ENCODE measurements at places on chromosomes 3 and 15. TPM values are rescaled to one million over a fixed set of nuclear protein-coding genes. Genes with fewer than 3 reads are reported as not detected.

Gene ROPN1
- total RNA-seq: not detected

Gene ARHGEF26
- total RNA-seq: 1.4 TPM

GRCh38 chr3:24043168-24043567, 98.1 kb downstream of the NR1D2 start:
- DNase-seq: no peak

DNA sequence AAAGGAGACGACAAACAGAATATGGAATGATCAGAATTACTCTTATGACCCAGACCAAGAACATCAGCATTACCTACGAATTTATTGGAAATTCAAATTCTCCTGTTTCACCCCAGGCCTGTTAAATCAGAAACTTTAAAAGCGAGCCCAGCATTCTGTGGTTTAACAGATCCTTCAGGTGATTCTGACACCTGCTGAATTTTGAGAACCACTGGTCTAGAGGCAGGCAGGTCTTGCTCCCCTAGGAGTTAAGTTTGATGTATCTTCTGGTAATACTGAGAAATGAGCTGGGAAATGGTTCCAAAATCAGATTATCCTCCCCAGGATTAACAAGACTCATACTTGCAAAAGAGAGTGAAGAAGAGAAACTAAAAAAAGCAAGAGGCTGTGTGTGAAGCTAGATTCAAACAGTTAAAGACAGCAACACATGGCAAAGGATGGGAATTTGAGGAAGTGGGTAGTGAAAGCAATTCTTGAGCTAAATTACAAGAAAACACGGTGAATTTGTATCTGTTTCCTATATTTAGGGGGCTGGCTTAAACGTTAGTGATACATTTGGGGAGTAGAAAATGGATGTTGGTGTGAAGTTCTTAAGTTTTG, 66.0 kb downstream of the FLNB start:
- DNase-seq: no peak

GRCh38 chr3:4807381-4808280, 171.6 kb upstream of the BHLHE40 start:
- DNase-seq: no peak

DNA sequence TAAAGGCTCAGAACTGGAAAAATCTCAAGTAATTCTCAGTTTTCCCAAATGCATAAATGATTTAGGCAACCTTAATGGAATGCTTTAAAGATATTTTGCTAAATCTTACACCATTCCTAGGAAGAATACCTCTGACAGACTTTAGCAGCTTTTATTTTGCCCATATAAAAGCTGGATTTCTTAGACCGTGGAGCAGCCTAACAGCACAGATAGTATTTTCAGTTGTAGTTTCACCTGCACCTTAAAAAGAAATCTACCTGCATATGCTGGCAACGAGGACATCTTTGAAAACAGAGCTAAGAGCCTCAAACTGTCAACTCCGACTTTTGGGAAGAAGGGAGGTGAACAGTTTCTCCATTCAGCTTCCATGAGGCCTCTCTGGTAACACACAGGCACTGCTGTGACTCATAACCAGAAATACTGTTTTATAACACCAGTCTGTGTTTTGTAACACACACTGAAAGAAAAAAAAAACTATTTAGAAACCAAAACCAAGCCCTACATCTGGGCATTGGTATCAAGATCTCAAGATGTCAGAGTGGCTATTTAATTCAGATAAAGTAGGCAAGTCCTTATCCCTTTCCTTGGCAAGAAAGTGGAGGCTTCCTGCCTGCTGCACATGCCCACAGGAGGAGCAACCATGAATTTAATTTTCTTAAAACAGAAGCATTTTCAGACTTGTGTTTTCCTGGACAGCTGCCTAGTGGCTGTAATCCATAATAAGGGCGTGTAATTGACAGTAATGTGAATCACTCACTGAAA, 181.5 kb upstream of the ICE2 start:
- no peak for DNase-seq

DNA sequence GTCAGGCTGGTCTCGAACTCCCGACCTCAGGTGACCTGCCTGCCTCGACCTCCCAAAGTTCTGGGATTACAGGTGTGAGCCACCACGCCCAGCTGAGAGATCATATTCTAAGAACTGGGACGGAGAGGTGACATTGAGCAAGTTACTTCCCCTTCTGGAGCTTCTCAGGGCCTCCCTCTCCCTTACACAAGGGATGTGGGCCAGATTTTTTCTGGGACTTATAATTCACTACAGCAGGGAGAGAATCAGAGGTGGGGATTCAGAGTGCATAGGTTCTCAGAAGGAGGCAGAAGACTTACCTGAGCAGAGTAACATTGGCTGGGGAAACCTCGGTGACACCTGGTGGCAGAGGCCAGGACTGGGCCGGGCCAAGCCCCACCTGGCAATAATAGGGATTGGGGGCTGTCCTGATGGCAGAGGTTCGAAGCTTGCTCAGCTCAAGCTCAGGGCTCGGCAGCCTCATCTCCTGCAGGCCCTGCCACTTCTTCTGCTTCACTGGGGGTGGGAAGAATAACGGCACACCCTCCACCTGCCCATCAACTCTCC, 6.8 kb downstream of the LTK start:
- no peak for DNase-seq

DNA sequence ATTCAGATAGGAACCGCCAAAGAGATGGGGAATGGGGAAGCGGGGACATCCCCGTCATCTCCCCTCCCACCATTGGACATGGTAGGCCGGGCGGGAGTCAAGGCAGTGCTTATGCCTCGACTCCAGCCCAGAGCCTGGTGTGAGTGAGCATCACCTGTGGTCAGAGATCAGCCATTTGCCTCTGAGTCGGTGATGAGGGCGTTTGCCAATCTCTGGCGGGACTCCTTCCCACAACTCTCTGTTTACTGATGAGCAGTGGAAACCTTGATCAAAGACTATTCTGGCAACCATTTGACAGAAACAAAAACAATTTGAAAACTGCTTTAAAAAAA, 63.9 kb upstream of the HES1 start:
- no peak for DNase-seq

Gene SLC27A2
- not detected for total RNA-seq

Gene ATP8B4
- 3.1 TPM for total RNA-seq

Gene KBTBD13
- 10.6 TPM for total RNA-seq

GRCh38 chr3:38617137-38617536, 32.4 kb downstream of the SCN5A start:
- DNase-seq: no peak

All from left ventricle myocardium superior (tissue), 1 donor.